ENCODE measurements at places on chromosomes 3 and 15. TPM values are rescaled to one million over a fixed set of nuclear protein-coding genes. Genes with fewer than 3 reads are reported as not detected.
A peak's percentile ranks its signal among the peaks of the same experiment; 100 is the strongest.

The GALNT15 gene
- 0.05 TPM for total RNA-seq

The ELL3 gene
- total RNA-seq = 16.2 TPM

DNA sequence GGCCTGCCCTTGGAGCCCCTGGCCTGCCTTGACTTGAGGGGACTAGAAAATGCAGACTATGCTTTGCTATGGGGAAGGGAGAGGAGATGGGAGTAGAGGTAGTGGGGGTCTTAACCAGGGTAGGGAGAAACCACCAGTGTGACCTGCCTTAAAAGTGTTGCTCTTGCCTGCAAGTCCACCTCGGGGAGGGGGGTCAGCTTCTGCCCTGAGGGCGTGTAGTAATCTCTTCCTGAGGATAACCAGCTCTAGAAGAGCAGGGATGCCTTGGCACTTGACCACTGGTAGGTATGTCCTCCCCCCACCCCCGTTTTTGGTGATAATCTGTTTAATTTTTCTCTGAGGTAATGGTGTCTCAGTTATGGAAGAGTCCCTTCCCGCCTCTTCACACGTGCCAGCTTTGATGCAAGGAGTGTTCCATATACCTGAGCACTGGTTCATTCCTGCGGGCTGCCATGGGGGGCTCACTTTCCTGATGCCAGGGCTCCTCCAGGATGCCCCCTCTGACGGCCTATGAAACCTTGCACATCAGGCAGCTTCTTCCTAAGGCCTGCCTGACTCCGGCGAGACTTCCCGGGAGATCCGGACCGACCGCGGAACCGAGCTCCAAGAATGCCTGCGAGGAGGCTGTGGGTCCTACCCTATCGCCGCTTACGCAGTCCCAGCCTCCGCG lies 780 bp upstream of the P4HTM start:
- H3K27me3 ChIP-seq = no peaks in the 10 kb centered on the region
- peak overlapping the region; percentile 98 for H3K27ac ChIP-seq
- H3K4me1 ChIP-seq = peaks cover 23% of the 10 kb centered on the region

- H3K4me1 ChIP-seq = no peaks in the 10 kb centered on the region
- H3K36me3 ChIP-seq = no peaks in the 10 kb centered on the region
- no peak overlapping the region for H3K4me3 ChIP-seq
- no peak overlapping the region for H3K27ac ChIP-seq
- DNase-seq = no peak
These were observed 50.5 kb downstream of the SPATA16 start for GRCh38 chr3:173090492-173090891.

GRCh38 chr15:91068966-91069365 lies 31.1 kb upstream of the SV2B start:
- H3K36me3 ChIP-seq = no peaks in the 10 kb centered on the region
- H3K27me3 ChIP-seq = peaks cover 4% of the 10 kb centered on the region
- H3K4me3 ChIP-seq = no peak overlapping the region
- no peaks in the 10 kb centered on the region for H3K4me1 ChIP-seq
- H3K27ac ChIP-seq = no peak overlapping the region

GRCh38 chr3:131895766-131896165 lies 139.0 kb downstream of the CPNE4 start:
- H3K27ac ChIP-seq = no peak overlapping the region
- H3K27me3 ChIP-seq = no peaks in the 10 kb centered on the region
- DNase-seq = no peak
- no peak overlapping the region for H3K4me3 ChIP-seq
- no peaks in the 10 kb centered on the region for H3K36me3 ChIP-seq

Data from HCT116 (cell line).